Stimulated activated naive CD4-positive, alpha-beta T cell (primary cell): ENCODE measurements at places on chromosomes 3 and 15.

DNA sequence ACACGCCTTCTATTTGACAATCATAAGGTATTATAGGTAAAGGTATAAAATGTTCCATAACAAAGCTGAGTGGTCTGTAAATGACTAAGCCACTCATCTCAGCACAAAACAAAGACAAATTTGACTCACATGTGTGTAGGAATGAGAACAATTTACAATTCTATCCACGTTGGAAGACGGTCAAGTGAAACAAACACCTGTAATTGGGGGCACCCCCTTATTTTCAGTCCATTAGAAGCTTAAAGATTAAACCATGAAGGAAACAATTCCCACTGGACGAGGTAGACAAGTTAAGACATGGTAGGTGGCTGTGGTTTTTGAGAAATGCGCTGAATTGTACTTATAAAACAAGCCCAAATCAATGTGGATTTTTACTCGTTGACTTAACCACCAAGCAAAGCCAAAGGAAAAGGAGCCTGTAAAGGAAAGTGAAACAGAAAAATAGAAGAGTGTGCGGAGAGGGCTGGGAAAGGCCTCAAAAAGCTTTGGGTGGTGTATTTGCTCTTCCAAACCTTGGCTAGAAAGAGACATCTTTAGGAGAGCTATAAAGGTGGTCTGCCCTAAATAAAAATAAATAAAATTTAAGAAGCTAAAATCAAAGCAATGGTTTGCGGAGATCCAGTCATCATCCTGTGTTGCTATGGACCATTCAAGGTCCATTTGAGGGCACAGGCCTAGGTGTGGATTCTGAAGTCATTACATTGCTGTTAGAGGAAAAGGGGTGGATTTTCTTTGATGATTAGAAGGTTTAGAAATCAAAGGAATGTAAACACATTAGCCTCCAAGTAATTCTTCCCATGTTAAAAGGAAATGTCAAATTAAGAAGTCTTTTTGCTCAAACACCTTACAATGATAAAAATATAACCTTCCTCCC lies 135.0 kb downstream of the TFG start:
- DNase-seq: no peak

GRCh38 chr3:135138776-135139175 lies 343.7 kb downstream of the EPHB1 start:
- DNase-seq: no peak

DNA sequence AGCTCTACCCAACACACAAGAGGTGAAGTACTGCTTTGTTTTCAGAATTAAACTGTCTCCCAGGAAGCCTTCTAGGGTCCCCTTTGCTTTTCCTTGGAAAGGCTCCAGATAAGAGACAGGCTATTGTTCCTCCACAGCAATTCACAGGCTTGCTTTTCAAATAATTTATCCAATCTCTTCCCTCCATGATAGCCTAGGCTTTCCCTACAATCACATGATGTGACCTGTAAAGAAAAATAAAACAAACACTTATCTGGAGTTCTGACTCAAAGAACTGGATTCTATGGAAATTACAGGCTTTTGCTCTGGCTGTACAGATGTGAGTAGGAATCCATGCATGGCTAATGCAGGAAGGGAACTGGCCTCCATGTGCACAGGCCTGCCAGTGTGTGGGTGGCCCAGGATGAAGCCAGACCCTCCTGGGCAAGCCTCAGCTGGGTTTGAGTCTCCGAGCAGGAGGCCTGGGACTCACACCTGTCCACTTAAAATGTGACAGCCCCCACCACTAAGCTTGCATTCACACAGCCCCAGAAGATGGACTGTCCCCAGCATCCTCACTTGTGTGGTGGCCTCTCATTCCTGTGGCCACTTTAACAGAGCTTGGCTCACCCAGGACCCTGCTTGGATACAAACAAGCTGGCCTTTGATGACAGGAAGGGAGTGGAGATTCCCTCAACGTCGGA lies 75.8 kb upstream of the LEKR1 start:
- no peak for DNase-seq

- DNase-seq: no peak
Observed at GRCh38 chr15:42193383-42193782, 14.7 kb downstream of the VPS39 start.

GRCh38 chr3:141294848-141295247 lies 63.2 kb downstream of the PXYLP1 start:
- DNase-seq: no peak

GRCh38 chr3:136042608-136043221 lies 77.2 kb downstream of the PPP2R3A start:
- DNase-seq: no peak

GRCh38 chr3:78494851-78495250 lies 1272.9 kb downstream of the ROBO1 start:
- DNase-seq: no peak

DNA sequence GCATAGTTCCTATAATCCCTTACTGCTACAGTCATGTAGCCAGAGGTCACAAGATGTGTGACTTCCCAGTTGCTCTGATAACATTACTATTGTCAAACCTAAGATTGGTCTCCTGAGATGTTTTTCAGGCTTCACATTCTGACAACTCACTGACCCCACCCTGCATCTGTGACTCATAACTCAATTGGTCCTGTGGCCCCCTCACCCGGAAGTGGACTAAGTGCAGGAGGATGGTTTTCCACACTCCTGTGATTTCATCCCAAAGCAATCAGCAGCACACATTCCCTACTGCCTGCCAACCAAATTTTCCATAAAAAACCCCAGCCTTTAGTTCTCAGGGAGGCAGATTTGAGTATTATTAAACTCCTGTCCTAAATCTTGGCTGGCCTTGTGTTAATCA lies 564.9 kb upstream of the ZNF385D start:
- no peak for DNase-seq

- no peak for DNase-seq
Observed at GRCh38 chr3:159059395-159059794, 257.5 kb downstream of the MFSD1 start.

DNA sequence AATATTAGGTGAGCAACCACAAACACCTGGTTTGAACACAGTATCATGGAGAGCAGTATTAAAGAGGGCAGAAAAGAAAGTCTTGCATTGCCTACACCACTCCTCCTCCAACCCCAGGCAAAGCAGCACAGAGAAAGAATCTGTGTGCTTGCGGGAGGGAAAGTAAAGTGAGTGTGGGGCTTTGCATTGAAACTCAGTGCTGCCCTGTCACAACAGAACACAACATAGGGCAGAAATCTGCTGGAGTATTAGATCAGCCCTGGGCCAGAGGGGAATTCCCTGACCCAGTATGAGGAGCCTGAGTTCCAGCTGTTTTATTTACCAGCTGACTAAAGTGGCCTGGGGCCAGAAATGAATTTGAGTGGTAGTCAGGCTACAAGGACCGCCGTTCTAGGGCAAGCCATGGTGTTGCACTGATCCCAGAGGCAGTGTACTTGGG lies 75.5 kb downstream of the SPATA16 start:
- DNase-seq: no peak

DNA sequence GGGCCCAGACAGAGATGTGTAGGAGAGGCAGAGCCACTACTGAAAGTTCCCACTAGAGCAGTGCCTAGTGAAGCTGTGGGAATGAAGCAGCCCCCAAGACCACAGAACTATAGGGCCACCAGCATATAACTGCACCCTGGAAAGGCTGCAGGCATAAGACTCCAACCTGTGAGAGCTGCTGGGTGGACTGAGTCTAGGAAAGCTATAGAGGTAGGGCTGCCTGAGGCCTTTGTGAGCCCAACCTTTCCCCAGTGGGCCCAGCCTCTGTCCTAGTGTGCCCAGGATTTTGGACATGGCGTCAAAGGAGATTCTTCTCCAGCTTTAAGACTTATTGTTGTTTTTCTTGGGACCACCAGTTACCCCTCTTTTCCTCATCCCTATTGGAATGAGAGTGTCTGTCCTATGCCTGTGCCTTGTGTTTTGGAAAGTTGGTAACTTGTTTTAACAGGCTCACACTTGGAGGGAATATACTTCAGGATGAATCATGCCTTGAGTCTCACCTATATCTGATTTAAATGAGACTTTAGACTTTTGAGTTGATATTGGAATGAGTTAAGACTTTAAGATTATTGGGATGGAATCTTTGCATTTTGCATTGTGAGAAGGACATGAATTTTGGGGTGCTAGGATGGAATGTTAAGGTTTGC lies 28.1 kb downstream of the SLMAP start:
- DNase-seq: no peak
